ENCODE measurements at places on chromosomes 12 and 14. TPM values are rescaled to one million over a fixed set of nuclear protein-coding genes. Genes with fewer than 3 reads are reported as not detected.
A peak's percentile ranks its signal among the peaks of the same experiment; 100 is the strongest.

GRCh38 chr12:1583421-1584078 is 10.8 kb downstream of the FBXL14 start:
- peak; percentile 79 for DNase-seq

SLC6A15 gene
- total RNA-seq, result 6.2 TPM

- no peak for DNase-seq
These were observed 6.8 kb downstream of the GIT2 start for GRCh38 chr12:109989380-109989779.

DNA sequence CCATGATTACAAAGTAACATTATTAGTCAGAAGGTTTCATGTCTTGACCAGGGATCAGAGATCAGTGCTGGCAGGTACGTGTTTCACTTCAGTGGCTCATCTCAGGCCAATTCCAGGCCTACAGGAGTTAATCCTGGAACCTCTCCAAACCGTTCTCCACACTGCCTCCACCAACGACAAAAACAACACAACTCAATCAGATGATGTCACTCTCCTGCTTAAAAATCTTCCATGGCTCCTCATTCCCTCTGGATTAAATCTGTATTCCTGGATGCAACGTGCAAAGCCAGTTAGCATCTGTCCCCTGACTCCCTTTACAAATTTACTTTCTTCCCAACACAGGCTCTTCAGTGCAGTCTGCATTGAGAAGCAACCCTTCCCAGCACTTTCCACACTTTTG is 34.3 kb upstream of the TXNRD1 start:
- DNase-seq, result no peak

NTF3 gene
- 0.26 TPM for total RNA-seq

AMIGO2 gene
- 33.0 TPM for total RNA-seq

BEGAIN gene
- not detected for total RNA-seq

Measured in uterus (tissue), 4 donors.